ENCODE measurements at places on chromosomes 5 and 9.
A peak's percentile ranks its signal among the peaks of the same experiment; 100 is the strongest.

- DNase-seq, result no peak
Observed at GRCh38 chr9:26078706-26079105, 400.5 kb upstream of the TUSC1 start.

DNA sequence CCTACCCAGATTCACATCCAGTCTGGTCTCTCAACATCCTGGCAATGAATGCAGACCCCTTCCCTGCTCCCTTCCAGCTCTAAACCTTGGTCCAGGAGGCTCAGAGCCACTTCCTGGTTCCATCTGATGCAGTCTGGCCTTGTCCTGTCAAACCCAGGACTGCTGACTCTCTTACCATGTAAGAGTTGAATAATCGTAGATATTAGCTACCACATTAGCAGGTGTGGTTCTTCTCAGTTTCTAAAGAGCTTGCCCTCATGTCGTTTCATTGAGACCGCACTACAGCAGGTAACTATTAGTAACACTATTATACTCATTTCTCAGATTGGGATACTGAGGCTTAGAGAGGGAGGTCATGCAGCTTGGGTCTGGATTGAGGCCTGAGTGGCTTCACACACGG, 133.3 kb downstream of the BOD1 start:
- DNase-seq, result no peak

DNA sequence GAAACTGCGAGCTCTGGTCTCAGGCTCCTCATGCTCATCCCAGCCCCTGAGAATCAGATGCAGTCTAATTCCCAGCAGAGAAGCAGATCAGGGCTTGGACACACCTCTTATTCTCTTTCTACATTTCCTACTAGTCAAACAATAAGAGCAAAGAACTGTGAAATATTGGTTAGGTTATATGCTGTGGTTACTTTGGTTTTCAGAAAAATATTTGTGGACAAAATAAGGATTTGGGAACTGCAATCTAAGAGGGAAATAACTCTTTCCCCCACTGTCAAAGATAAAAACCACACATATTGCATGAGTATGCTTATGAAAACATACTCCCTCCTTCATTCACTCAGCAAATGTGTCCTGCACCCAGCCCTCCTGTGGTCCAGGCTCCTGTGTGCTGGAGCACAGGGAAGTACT, 164.5 kb upstream of the S1PR3 start:
- DNase-seq, result no peak

- no peak for DNase-seq
Observed at GRCh38 chr9:36765468-36766341, 193.0 kb downstream of the MELK start.

- DNase-seq, result peak; percentile 90
Observed at GRCh38 chr5:40904205-40904993, 4.9 kb upstream of the C7 start.

- DNase-seq, result no peak
Observed at GRCh38 chr5:170046241-170046640, 59.5 kb upstream of the FOXI1 start.

DNA sequence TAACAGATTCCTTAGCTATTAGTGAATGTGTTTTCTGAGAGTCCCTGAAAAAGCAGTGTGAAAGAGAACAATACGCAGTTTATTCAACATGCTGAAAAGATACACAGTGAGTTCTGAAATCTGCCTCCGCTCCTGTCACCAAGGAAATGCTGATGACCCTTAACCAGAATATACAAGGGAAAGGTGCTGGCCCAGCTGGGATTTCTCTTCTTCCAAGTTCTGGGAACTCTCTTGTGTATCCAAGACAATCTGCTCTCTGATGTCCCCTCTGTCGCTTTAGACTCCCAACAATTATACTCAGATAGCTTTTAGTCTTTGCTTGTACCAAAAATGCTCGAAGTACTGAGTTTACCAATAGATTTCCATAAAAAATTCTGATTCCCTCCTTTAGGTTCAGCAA, 214.9 kb downstream of the TMEM167A start:
- DNase-seq, result no peak

DNA sequence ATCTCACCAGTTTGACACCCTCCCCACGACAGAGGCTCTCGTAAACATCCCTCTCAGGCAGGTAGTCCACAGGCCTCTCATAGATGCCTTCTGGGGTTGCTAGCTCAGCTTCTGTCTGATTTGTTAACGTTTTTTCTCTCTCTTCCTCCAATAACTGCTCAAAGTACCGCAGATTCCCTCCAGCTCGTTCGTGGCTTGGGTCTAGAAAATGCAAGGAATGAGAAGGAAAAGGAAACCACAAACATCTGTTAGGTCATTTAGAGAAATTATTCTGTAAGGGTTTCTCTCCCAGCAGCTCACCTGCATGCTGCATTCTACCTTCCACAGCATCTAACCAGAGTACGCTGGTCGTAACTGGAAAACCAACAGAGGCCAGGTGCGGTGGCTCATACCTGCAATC, 18.5 kb downstream of the P4HA2 start:
- DNase-seq, result no peak

DNA sequence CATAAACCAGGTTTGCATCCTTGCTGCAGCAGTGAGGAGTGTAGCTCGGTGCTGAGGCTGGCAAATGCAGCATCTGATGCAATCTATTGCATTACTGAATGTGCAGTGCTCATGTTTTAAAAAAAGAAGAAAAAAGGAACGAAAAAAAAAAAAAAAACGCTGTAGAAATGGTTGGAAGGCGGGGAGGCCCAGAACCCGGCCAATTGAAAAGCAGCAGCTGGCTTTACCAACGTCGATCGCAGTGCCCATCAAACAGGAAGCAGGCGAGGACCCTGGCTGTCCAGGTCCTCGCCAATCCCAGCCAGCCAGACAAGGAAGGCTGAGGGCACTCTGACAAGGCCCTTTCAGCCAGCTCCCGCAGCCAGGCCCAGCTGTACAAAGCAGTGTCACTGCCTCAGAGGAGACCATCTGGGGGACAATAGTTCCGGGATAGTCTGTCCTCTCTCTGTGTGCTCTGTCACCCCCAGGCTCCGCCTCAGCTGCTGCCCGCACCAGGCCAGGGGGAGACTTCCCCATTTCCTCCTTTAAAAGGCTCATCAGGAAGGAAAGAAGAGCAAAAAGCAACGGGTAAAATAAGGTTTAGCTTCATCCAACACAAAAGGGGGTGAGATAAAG, 21.8 kb upstream of the CPEB4 start:
- no peak for DNase-seq

DNA sequence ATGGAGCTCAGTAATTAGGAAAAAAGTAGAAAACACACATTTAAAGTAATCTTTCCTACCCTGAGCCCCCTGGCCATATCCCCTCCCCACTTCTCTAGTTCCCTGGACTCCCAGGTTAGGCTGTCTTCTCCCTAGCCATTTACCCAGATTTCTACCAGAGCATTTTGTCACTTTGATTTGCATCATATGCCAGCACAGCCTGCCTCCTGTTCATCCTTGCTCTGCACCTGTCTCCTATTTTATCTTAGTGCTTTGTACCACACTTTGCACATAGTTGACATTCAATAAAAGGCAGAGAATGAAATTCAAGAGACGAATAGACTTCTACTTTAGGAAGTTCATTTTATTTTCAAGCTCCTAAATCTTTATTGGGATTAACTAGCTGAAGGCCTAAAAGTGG, 344.5 kb downstream of the EBF1 start:
- no peak for DNase-seq

DNA sequence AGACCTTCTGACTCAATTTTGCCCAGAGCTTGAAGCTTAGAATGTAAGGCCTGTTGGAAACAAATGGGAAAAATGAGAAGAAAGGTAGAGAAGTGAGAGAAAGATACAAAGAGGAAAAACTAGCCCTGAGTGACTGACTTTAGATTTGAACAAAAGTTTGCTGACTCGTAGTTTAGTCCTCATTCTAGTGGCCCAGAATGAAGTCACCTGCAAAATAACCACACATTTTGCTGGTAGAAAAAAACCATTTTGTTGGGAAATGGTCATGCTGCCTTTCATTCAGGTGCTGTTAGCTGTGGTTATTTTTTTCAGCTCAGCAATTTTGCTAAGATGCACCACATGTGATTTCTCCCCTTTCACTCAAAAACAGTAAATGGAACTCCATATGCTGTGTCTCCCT, 98.9 kb downstream of the MRPS27 start:
- no peak for DNase-seq

DNA sequence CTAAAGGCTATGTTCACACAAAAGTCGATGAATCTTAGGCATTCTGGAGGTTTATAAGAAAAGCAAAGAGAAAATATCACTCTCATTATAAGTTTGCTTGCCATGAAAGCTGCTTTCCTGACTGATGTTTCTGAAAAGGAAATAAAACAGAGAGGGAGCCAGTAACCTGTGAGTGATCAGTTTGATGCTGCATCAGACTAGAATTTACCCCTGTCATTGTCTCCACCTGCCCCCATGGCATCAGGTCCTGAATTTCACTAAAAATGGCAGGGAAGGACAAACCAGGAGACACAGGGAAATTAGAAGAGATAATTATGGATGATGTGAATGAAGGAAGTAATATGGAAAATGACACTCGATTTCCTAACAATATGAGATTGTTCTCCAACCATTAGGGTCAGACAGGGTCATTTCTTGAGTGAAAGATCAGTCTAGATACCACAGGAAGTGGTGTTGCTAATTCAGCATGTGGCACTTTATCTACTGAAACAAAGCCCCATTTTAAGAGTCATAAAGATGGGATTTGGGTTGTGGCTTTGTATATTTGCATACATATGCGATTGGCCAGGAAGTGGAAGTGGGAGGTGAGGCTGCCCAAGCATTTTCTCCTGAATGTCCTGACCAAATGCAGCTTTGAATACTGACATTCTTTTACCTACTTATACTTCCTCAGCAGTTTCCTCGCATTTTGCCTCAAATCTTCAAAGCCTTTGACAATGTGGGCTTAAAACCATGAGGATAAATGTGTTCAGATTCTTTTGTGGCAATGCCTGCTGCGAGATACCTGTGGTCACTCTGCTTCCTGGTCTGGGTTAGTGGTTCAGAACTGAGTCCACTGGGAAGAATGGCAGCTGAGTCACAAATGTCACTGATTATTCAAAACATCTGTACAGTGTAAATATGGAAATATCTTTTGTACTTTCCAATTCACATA, 29.7 kb downstream of the MEGF10 start:
- no peak for DNase-seq

GRCh38 chr5:88279584-88279983, 10.9 kb upstream of the TMEM161B start:
- no peak for DNase-seq

DNA sequence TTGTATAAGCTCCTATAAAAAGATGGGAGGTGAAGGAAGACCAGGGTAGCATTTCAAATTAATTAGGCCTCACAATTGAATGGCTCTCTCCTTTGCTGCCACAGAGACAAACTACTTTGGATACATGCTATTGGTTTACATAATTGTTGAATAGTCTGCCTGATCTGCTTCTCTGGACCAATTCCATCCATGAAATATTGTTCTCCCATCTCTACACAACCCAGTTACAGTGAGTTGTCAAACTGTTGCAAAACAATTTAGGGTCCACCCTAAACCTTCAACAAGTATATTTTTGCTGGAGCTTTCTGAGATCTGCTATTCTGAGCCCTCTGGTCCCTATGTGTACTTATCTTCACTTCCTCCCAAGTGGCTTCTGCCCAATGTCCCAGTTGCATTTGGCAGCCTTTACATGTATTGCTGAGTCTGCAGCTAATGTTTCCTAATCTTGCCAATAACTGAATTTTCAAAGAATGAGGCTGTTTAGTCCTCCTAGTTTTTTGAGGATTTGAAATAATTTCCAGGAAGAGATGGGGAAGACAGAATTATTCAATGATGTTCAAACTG, 38.9 kb downstream of the AGTPBP1 start:
- DNase-seq, result no peak

DNA sequence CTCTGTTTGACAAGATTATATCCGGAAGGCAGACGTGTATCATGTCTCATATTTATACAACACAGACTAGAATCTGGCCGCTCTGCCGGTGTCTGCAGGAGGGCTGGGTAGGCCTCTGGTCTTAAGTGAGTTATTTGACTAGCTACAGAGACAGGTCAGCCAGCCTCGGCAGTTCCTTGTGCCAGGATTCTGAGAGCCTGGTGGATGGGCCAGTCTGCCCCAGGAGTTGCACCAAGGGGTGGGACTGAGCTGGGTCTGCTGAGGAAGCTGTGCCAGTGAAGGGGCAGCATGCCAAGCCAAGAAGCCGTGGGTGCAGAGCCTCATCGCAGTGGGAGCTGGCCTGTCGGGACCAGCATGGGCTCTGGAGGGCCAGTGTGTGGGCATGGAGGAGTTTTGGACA, 7.1 kb downstream of the SNX18 start:
- DNase-seq, result no peak

All from PC-3 (cell line).